RCC 7860 (cell line): ENCODE measurements at places on chromosomes 4 and X.
A peak's percentile ranks its signal among the peaks of the same experiment; 100 is the strongest.

GRCh38 chr4:56093576-56093975 is 144.8 kb downstream of the CEP135 start:
- no peak for DNase-seq

DNA sequence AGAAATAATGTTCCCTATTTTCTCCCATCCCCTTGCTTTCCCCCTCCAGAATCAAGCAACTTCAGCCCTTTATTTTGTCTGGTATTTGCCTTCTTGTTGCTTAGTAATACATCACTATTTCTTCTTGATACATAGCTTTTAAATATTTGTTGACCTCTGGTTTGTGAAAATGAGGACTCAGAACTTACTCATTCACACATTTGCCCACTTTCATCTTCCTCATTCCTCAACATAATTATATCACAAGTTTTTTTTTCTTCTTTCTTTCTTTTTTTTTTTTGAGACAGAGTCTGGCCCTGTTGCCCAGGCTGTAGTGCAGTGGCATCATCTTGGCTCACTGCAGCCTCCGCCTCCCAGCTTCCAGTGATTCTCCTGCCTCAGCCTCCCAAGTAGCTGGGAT is 28.9 kb upstream of the NDUFC1 start:
- peak; percentile 12 for DNase-seq

DNA sequence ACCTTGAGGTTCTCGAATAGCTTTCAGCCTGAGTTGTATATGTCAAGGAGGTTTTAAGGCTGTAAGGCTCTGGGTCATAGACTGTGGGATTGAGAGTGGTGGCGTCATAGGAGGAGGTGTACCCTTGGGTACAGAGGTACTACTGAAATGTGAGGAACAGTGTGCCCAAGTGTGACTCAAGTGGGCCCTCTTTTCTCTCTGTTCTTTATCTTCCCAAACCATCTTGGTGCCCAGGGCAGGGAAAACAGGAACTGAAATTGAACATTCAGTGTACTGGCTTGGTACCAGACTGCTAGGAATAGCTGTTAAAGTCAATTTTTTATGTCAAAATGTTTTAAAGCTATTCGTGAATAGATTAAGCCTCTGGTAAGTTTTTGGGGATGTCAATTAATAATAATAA is 136.2 kb upstream of the RPS6KA3 start:
- no peak for DNase-seq

DNA sequence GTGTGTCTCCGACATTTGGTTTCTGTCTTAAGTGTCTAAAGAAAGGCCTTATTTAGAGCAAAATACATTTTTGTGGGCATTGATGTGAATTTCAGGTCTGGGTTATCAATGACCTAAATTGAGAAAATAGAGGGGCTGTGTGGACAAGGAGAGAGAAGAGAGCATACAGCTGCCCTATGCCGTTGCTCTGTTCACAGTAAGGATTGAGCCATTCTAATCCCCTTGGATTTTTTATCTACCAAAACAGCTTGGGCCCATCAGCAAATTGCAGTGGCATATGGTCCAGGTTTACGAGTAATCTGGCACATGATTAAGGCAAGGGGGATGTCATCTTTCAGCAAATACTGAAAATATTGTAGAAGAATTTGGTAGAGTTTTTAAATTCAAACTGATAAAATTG is 210.2 kb downstream of the ANTXR2 start:
- DNase-seq, result no peak

DNA sequence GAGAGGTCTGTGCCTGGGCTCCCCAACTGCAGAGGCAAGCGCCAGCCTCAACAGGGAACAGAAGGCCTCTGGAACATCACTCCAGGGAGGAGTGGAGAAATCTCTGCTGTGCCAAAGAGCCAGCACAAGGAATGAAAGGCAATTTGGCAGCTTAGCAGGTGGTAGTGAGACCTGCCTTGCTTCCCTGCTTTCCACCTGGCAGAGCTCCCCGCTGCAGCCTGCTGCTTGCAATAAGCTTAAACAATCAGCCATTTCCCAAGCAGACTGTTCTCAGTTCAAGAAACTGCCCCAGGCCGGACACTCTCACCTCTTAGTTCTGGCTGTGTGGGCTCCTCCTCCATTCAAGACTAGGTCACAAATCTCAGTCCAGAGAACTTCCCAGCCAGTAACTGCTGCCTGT is 370.6 kb downstream of the MAGEB5 start:
- DNase-seq, result no peak

GRCh38 chr4:36872679-36873078 is 371.9 kb upstream of the NWD2 start:
- DNase-seq, result no peak

- no peak for DNase-seq
These were observed 165.4 kb upstream of the C1QTNF7 start for GRCh38 chr4:15262396-15262795.

GRCh38 chrX:45664727-45665290 is 464.1 kb upstream of the DIPK2B start:
- no peak for DNase-seq

- no peak for DNase-seq
These were observed 30.6 kb upstream of the GTPBP6 start for GRCh38 chrX:349196-349595.

GRCh38 chr4:26206339-26206738 is 114.5 kb upstream of the RBPJ start:
- no peak for DNase-seq

GRCh38 chrX:20067709-20068561 is 48.8 kb downstream of the MAP7D2 start:
- peak; percentile 65 for DNase-seq

GRCh38 chrX:68415316-68415715 is 18.0 kb downstream of the OPHN1 start:
- DNase-seq, result peak; percentile 56

DNA sequence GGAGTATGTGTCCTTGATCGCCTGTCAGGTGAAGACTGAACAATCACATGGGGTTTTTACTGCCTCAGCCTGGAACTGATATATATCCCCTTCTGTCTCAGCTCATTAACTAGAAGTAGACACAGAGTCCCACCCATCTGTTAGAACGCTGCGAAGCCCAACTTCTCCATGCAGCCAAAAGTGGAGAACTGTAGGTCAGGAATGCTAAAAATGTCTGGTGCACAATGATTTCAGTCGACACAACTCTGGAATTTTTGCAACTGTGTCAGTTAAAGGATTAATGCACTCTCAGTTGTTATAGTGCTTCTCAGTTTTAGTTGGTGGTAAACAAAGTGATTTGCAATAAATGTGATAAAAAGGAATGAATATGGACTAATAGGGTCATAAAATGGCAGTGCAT is 287.2 kb downstream of the INPP4B start:
- DNase-seq, result no peak

DNA sequence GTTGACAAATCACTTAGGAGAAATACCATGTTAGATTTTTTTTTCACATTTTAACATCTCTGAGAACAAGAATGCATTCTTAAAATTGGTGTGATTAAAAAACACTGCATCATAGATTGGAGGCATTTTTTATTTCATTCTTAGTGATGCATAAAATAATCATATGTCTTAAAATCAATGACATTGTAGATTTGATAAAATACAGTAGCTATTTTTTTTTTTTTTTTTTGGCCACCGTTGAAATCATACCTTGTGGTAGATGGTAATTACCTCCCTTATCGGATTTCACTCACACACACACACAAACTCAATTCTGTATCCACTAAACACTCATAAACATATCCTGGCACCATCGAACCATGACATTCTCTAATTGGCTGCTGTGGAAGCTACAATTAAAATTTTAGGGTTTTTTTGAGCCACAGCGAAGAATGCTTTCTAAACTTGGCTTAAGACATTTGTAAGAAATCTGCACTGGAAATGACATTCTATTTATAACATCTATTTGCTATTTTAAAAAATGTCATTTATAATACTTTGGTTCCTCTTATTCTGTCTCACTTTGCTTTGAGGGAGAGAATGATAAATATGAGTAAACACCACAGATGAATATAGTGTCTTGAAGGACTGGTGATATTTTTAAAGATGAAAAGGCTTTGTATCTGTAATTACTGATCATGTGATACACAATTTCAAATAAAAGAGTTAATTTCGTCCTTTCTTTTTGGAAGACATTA is 60.1 kb downstream of the CCSER1 start:
- no peak for DNase-seq

DNA sequence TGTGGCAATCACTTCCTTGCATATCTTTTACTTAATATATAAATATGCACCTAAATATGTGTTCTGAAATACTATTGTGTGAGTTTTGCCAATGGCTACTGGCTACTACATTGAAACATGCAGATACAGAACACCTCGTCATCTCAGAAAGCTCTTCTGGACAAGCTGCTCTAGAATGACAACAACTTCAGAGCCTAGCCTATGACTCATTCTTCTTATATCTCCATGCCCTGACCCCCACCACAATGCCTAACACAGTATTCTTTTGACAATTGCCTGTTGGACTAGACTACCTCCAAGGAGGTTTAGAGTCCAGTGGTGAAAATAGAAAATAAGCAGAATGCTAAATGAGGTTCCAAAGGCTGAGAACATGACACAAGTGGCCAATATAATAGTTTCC is 17.6 kb upstream of the DMP1 start:
- DNase-seq, result no peak

DNA sequence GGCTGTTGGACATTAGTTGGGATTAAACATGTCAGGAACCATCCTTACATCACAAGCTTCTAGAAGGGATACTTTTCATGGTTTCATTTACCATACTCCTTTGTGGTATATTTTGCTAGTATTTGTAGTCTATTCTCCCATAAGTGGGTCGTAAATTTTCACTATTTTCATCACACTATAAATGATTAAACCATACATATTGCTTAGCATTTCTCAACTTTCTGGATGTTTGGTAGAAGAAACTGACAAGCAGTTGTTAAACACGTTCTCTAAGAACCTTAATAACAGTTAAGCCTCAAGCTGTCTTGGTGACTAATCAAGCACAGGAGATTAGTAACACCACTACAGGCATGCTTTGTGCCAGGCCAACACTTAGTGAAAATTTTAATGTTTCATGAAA is 375.5 kb downstream of the NAF1 start:
- DNase-seq, result no peak

DNA sequence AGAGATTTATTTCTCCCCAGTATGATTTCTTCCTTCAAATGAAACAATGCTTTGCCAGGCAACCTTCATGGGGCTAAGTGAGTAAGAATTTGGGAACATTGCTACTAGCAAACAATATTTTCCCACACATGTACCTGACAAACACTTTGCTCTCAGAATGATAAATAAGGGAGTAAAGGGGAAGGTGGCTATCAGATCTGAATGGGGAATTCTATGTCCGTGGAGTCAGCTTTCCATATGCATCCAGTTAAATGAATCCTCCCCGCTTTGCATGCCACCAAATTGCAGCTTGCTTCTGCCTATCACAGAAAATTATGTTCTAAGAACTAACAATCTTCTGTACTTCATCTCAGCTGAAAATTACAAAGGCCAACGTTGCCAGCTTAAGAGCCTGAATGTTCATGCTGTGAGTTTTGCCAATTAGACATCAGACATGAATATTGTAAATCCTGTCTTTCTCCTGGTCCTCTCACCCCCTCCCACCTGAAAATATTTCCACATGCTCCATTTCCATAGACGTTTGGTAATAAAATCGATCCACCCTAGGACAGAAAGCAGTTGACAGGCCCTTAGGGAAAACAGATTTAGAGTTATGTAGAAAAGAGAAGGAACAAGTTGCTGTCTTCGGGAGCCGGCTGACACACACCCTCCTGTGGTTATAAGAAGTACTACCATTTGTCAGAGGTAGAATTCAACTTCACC is 6.3 kb downstream of the MEPE start:
- DNase-seq, result peak; percentile 26

GRCh38 chrX:110791071-110791470 is 4.5 kb downstream of the CHRDL1 start:
- DNase-seq, result no peak

DNA sequence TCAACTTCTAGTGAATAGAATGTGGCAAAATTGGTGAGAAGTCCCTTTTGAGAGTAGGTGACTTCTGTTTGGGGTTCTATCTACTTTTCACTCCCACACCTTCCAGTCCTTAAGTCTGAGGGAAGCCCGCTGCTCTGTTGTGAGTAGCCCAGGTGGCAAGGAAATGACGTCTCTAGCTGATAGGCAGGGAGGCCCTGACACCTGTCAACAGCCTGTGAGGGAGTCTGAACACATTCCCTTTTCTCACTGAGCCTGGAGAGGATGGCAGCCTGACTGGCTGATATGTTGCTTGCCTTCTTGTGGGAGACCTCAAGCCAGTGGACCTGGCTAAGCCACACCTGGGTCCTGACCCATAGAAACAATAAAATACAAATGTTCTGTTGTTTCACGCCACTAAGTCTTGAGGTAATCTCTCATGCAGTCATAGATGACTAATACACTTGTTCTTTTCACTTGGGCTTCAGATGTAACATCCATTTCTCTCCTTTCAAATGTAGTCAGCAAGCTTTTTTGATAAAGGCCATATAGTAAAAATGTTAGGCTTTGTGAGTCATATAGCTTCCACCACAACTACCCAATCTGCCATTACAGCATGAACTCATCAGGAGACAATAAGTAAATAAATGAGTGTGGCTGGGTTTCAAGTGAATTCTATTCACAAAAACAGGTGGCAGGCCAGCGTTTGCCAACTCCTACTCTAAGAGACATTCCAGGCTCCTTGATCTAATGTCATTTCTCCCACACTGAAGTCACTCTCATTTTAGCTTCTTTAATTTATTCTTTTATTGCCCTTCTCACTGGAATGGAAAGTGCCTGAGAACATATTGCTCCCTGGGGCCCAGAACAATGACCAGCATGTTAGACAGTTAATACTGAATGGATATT is 265.1 kb upstream of the MAD2L1 start:
- no peak for DNase-seq

DNA sequence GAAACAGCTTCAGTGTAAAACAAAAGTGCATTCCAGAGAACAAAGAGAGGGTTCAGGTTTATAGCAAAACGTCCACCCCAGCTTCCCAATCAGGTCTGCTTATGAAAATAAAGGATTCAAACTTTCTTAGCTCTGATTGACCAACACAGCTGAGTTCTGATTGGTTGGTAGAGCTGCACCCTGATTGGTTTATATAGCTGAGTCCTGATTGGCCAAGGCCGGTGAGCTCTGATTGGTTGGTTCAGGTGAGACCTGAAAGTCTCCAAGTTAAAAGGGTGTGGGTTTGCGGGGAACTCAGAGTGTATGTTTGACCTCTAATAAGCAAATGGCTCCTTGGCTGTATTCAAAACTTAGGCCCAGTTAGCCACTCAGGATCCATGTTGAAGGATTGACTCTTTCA is 20.9 kb downstream of the CLRN2 start:
- DNase-seq, result no peak

GRCh38 chr4:79325864-79326328 is at the start of gene NAA11:
Gene NAA11, minus strand, starts transcription at chr4:79326061. Its CDS starts 184 bp downstream, at chr4:79325877.
- no peak for DNase-seq

- no peak for DNase-seq
These were observed 9.1 kb downstream of the LONRF3 start for GRCh38 chrX:118983513-118983912.
